Stimulated activated CD8-positive, alpha-beta memory T cell treated with anti-CD3 and anti-CD28 coated beads, Interleukin-4, amount 100 ng/mL, for 1 hour (primary cell): ENCODE measurements at places on chromosomes 12 and 14.

DNA sequence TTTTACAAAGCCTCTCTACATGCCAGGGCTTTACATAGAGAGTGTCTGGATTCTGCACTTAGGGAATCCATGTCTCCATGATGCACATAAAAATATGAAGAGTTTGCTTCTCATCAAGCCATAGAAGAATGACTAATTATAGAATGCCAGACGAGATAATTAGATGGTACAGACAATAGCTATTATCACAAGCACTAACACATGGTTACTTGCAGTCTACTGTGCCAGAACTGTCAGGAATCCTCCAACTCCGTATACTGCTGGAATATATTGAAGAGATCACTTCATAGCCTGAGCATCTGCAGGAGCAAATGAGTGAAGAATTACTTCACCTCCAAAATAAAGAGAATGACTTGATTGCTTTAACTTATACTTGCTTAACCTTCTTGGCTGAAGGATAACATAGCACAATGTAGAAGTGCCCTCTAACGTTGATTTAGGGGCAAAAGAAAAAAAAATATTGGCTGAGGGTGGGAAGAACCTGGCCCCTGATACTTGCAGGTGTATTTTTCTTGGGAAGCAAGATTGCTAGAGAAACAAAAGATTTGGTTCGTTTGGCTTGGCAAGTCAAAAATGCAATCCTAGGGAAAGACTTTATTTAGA, 272.8 kb upstream of the FAR2 start:
- no peak for DNase-seq

DNA sequence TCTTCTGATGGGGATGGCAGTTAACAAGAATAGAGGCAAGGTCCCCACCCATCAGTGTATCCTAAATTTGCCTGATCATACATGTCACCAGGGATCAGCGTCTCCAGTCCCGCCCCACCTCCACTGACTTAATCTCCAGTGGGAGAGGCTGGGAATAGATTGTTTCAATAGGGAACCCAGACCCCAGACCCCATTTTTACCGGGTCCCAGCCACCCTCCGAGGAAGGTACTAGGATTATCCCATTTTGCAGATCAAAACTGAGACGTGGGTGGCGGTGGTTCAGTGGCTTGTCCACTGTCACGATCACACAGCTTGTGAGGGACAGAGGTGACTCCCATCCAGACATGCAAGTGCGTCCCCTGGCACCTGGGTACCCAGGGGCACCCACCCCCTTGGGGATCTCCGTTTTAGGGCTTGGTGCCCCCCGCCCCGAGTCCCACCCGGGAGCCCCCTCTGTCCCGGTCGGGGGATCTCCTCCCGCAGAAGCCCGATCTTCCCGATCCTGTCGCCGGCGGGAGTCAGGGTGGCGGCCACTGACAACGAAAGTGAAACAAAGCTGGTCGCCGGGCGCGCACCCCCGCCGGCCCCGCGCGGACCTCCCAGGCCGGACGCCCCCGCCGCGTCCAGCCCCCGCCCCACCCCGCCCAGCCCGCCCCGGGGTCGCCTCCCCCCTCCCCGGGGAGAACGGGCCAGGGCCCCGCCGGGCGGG, 523 bp downstream of the WSB2 start:
- DNase-seq: no peak

DNA sequence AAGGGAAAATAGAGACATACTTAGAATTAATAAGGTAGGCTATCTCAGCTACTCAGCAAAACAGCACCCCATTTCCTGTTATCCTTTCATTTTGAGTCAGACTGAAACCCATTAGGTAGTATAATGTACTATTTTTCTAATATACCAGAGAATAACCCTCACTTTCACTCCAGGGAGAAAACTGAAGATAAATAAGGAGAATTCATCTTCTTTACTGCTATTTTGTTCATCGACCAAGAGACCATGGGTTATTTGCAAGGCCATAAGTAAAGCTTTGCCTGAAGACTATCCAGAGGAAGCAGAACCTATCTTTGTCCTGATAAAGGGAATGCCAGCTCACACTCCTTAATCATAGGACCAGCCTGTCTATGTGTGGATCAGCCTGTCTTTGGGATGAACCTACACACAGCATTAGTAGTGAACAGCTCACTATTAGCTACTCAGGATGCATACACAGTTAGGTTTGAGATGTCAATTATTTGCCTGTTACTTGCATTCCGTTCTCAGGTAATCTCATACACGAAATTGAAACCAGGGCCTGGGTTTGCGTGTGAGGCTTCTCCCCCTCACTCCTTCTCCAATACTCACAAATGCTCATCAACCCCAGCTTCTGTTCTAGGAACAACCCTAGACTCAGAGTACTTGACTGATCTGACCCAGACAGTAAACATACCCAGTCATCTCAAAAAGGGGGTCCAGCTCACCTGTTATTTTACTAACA, 124.4 kb downstream of the DAD1 start:
- no peak for DNase-seq

GRCh38 chr12:26760657-26761293, 72.2 kb downstream of the ITPR2 start:
- no peak for DNase-seq

DNA sequence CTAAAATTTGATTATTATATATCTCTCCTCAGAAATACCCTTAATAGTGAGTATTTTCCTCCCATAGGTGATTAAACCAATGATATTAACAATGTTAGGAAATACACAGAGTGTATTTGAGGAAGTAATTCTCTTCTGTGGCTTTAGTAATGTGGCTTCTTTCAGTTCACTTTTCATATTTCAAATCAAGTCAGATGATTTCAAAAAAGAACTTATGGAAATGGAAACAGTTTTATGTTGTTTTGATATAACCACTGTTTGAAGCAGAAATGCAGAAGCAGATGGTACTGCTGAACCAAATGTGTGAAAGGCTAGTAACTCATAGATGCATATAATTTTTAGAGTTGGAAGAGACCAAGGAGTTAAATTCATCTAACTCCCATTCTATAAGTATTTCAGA, 1.9 kb upstream of the GPR33 start:
- no peak for DNase-seq

DNA sequence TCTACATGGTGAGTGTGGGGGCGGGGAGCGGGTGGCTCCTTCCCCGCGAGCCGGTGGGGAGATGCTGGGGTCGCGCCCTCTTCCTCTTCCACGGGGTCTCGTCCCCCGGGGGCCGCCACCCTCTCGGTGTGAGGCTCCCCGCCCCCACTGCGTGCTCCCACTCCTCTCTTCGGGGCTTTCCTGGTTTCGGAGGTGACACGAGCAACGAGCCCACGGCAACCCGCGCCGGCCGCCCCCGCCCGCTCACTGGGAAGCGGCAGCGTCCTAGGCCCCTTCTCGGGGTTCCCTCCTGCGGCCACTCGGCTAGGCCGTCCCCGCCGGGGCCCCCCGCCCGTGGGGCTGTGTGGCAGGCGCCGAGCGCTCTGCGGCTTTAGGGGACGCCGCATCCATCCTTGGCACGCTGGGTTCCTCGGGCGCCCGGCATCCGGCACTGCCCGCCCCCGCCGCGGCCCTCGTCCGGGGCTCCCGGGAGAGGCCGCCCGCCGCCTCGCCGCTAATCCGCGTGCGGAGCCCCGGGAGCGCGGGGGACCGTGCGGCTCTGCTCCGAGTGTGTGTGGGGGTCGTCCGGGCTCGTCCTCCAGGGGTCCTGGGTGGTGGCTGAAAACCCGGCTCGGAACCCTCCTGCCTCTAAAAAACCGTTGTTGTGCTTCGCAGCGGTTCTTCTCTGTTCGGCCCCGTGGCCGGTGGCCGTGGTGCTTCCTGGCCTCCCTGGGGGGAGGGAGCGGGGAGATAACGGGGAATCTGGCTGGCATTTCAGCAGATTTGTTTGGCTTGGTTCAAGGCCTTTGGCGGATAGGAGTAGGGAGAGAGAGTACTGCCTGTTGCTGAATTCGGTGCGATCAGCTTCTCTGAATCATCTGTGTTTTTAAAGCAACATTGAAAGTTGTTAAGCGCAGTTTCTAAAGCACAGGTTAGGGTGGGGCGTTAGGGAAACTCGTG, 1.0 kb downstream of the PCNX1 start:
- no peak for DNase-seq

- no peak for DNase-seq
Measured at GRCh38 chr12:104187446-104188155, 28.0 kb upstream of the TXNRD1 start.

GRCh38 chr12:38904537-38905479, 583 bp downstream of the CPNE8 start:
- no peak for DNase-seq

DNA sequence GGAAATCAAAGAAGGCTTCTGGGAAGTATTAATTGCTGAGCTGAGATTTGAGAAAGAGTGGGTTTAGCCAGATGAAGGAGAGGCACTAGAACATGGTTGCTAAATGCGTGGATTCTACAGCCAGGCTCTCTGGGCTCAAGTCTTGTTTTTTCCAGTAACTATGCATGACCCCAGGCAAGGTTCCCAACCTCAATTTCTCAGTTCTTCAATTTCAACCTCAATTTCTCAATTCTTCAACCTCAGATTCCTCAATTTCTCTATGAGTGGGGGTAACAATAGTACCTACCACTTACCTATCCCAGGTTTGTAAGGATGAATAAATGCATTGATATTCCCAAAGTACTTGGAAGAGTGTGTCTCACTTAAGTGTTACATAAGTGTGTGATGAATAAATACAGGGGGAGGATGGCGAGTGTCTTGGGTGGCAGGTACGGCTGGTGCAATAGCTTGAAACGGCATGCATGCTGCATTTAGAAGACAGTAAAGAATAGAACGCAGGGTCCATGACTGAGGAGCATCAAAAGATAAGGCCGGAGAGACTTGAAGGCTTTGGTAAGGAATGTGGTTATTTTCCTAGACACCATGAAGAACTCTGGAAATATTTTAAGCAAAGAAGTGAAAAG, 149.1 kb upstream of the ATP2B1 start:
- DNase-seq: no peak

DNA sequence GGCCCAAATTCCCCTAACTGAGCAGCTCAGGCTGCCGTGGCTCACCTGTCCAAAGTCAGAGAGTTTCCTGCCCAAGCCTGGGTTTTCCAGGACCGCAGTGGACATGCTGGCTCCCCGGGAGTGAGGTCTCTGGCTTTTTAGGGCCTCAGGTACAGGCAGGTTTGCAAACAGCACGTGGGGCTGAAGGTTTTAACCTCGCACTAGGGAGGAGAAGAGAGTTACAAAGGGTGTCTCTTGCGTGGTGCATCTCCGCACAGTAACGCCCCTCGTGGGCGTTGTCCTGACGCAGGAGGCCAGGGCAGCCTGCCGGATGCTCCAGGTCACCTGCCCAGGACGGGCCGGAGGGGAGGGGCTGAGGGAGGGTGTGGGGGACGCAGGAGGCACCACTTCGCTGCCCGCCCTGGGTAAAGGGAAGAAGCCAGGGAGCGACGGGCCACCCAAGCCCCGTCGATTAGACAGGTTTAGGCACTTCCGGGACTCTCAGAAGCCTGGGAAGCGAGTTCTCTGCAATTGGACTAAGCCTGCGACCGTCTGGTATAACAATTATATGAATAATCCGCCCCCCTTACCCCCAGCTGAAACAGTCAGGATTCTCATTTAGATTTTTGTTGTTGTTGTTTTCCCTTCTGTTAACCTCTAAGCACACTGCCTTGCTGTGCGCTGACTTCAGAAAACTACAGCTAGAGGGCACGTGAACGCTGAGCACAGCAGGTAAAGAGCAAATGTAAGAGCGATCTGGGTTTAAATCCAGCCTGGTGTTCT, at the start of gene PAH:
Gene PAH (minus strand): TSS at position 219 of the 762 bp plus-strand sequence. CDS start 114 bp downstream, at position 105.
- DNase-seq: no peak

- DNase-seq: no peak
Measured at GRCh38 chr14:75132382-75133086, 5.7 kb upstream of the NEK9 start.

GRCh38 chr12:75655315-75655806, 144.0 kb upstream of the KRR1 start:
- DNase-seq: no peak

- no peak for DNase-seq
Measured at GRCh38 chr12:93706824-93707223, 29.6 kb downstream of the CRADD start.

GRCh38 chr14:37122288-37122687, 50.1 kb downstream of the SLC25A21 start:
- DNase-seq: no peak

DNA sequence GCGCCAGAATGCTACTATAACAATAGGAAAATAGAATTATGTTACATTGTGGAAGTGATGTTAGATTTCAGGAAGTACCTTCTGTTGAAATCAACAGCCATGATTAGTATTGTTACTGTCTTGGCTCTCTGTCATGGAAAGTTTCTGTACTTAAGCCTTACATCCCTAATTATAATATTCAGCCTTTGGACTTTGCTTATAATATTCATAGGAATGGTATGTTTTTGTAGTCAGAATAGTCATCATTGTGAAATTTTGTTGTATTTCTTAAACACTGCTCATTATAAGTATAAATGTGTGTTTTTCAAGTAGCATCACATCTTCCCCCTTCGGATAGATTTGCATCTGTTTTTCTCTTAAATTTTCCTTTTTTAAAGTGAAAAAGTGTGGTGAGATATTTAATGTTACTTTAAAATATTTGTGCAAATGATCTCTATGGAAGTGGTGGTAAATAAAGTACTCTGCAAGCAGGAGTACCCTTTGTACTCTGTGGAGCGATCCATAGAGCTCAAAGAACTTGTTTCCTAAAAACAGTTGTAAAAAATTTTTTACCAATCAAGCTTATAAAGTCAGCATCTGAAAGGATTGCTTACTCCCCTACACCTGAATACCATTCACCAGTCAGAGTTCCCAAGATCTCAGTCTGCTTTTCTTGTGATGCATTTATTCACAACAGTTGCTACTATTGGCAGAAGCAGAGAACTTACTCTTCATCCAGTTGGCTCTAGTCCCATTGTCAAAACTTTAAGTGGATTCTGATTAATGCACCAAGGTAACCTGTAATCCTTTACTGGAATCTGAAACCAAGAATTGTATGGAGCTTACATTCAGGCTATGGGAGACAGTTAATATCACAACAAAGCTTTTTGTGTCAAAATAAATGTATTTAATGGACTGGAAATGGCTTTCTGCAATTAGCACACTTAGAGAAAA, 87.8 kb downstream of the RIC8B start:
- DNase-seq: no peak

DNA sequence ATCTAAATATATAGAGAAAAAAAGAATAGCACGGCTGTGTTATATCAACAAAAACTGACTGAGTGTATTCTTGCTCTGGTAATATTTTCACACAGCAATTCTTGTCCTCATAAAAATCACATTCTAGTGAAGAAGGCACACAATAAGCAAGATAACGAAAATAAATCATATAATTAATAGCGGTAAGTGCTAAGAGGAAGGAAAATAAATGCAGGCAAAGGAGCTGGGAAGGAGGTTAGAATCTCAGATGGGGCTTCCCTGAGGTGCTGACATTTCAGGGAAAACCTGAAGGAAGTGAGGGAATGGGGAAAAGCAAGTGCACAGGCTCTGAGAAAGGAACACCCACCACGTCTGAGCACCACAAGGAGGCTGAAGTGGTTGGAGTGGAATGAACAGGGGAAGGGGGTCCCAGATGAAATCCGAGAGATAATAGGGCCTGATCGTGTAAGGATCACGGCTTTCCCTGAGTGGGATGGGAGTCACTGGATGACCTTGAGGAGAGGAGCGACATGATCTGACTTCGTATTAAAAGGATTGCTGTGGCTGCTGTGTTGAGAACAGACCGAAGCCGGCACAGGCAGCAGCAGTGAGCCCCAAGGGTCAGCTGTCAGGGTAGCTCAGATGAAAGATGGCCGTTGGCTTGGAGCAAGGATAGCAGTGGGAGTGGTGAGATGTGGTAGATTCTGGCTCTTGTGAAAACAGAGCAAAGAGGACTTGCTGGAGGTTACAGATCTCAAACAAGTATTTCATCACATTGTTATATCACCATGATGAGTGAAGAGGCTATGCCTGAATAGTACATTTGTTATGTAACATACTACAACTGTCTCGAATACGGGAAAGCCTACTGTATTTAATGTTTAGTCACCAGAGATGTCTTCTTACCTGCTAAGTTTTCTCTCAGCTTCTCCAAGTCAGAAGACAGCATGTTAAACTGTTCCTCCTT, 67.1 kb upstream of the VPS33A start:
- DNase-seq: no peak
